Bronchus fibroblast of lung (primary cell): ENCODE measurements at places on chromosomes 12 and 14. TPM values are rescaled to one million over a fixed set of nuclear protein-coding genes. Genes with fewer than 3 reads are reported as not detected.

The TCL1B gene
- not detected in 2 replicates for total RNA-seq

The RDH12 gene
- under 0.01 TPM in 1 of 2 replicates, not detected in the other for total RNA-seq

The GLIPR1L1 gene
- not detected in 2 replicates for total RNA-seq

The VRTN gene
- not detected in 2 replicates for total RNA-seq

The ACOT6 gene
- total RNA-seq, result not detected in 2 replicates

The TEX52 gene
- total RNA-seq, result not detected in 2 replicates

The KLRB1 gene
- total RNA-seq, result not detected in 2 replicates

The GUCY2C gene
- total RNA-seq, result not detected in 2 replicates

The BEST3 gene
- not detected in 2 replicates for total RNA-seq

The NGB gene
- not detected in 2 replicates for total RNA-seq

The PTPRO gene
- total RNA-seq, result 0.15 and 0.17 TPM in 2 replicates

The SOS2 gene
- total RNA-seq, result 7.7 and 10.4 TPM in 2 replicates

The FOXN4 gene
- not detected in 2 replicates for total RNA-seq

The CYP27B1 gene
- 0.15 and 1.7 TPM in 2 replicates for total RNA-seq

The CRACR2A gene
- total RNA-seq, result 4.3 and 4.5 TPM in 2 replicates

The KIF5A gene
- total RNA-seq, result 0.45 and 0.50 TPM in 2 replicates

The IL26 gene
- not detected in 2 replicates for total RNA-seq

The AQP2 gene
- total RNA-seq, result not detected in 2 replicates

The KITLG gene
- total RNA-seq, result 20.2 and 22.4 TPM in 2 replicates

The AMDHD1 gene
- total RNA-seq, result 0.15 TPM in 1 of 2 replicates, not detected in the other

The SLC2A14 gene
- total RNA-seq, result not detected in 2 replicates

The PTPRQ gene
- total RNA-seq, result 0.59 and 1.3 TPM in 2 replicates

The GALNT6 gene
- total RNA-seq, result 39.4 and 60.4 TPM in 2 replicates

The AKAP6 gene
- 0.15 and 0.17 TPM in 2 replicates for total RNA-seq

The CPSF6 gene
- total RNA-seq, result 24.2 and 24.4 TPM in 2 replicates

The SIRT4 gene
- total RNA-seq, result 0.59 and 1.5 TPM in 2 replicates

The PLEKHD1 gene
- total RNA-seq, result not detected in 2 replicates

The MDGA2 gene
- under 0.01 TPM in 1 of 2 replicates, not detected in the other for total RNA-seq

The RAD9B gene
- total RNA-seq, result under 0.01 and 0.15 TPM in 2 replicates

The CPNE6 gene
- not detected in 2 replicates for total RNA-seq

The RERG gene
- 0.15 and 0.17 TPM in 2 replicates for total RNA-seq

The ZNF219 gene
- total RNA-seq, result 2.2 and 3.0 TPM in 2 replicates

The KRT3 gene
- not detected in 2 replicates for total RNA-seq

The NRL gene
- 0.59 and 2.9 TPM in 2 replicates for total RNA-seq

The TMED8 gene
- total RNA-seq, result 3.9 and 5.0 TPM in 2 replicates

The FAIM2 gene
- 0.15 and 2.5 TPM in 2 replicates for total RNA-seq

The NANOG gene
- under 0.01 TPM in 1 of 2 replicates, not detected in the other for total RNA-seq
